ENCODE measurements at places on chromosomes 7 and 10. TPM values are rescaled to one million over a fixed set of nuclear protein-coding genes. Genes with fewer than 3 reads are reported as not detected.

GRCh38 chr7:135980665-135981180 lies 3.6 kb upstream of the MTPN start:
- no peak for DNase-seq

- DNase-seq: no peak
Measured at GRCh38 chr7:37918526-37918925, 1.9 kb upstream of the SFRP4 start.

DNA sequence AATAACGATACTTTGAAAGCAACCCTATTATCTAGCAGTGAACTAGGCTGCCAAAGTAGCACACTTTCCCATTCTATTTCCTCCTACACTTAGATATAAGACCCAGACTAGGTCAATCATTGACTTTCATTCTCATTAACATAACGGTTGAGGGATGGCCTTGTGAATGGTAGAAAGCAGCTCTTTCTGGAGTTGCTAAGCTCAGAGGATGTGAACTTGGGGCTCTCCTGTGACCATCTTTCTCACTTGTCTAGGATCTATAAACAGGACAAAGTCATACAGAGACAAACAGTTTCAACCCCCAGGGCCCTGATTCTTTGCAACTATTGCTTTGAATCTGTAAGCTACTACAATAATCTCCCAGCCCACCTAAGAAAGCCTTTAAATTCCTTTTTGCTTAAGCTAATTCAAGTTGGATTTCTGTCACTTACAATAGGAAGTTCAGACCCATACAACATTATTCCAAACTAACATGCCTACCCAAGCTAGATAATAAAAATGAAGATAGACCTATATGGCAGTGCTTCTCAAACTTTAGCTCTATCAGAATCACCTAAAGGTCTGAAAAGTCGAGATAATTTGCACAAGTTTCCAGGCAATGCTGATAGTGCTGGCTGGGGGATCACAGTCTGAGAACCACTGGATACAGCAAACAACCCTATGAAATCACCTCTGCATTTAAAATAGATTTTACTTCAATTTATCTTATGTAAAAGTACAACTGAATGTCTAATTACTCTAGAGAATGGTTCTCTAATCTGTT lies 16.7 kb downstream of the P4HA1 start:
- DNase-seq: no peak

DNA sequence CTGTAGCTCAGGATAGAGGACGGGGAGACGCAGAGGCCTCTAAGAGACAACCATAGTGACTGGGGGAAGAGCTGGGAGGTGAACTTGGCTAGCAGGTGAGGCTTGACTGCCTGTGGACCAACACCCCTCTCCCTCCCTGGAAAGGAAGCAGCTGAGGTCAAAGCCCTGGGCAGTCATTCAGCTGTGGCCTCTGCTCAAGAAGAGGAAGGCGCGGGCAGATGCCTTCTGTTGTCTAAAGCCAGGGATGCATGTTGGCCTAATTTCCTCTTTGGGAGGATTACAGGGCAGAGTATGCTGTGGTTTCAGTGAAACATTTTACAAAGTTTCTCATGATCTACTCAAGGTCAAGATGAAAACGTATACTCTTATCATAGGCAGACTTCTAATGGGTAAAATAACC lies 327.1 kb downstream of the PRPF18 start:
- DNase-seq: peak; percentile 26

CPA4 gene
- total RNA-seq: 19.6 TPM

Measured in epithelial cell of proximal tubule (primary cell).